Stimulated activated CD8-positive, alpha-beta memory T cell treated with anti-CD3 and anti-CD28 coated beads, Interleukin-2, amount 100 ng/mL, for 48 hours (primary cell): ENCODE measurements at places on chromosomes 1 and 21.

DNA sequence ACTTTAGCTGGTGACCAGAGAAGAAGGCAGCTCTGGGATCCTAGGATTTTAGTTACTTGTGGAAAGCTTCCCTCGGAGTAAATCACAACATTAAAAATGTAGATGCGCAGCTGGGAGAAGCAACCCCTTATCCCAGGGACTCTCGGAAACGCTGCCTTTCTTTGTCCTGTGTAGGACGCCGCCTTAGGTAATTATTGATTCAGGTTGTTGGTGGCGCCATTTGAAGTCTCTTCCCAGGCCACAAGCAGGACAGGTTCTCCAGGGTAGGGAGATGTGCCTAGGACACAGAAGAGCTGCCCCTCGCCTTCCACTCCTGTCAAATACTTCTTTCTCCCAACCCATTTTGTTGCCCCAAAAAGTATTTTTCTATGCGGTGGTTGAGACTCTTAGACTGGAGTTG lies 10.3 kb downstream of the SLC37A1 start:
- DNase-seq = no peak

DNA sequence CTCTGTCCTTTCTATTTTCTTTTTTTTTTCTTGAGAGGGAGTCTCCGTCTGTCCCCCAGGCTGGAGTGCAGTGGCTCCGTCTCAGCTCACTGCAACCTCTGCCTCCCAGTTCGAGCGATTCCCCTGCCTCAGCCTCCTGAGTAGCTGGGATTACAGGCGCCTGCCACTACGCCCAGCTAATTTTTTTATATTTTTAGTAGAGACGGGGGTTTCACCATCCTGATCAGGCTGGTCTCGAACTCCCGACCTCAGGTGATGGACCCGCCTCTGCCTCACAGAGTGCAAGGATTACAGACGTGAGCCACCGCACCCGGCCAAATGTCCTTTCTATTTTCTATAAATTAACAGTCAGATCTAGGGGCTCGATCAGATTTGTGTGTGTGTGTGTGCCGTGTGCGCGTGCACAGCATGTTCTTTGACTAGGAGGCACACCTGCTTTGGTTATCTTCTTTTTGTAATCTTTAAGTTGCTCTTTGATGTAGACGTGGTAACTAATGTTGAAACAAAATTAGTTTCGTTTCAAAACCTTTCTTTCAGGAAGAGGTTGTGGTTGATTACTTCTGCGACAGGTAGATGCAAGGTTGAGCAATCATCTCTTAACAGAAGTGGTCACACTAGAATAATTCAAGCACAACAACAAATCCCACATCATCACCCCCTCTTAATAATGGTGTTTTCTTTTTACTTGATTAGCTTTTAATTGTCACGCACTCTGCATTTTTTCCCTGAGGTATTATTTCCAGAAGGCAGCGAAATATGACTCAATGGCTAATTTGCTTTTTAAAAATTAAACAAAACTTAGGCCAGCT lies 779 bp upstream of the DEGS1 start:
- DNase-seq = peak; percentile 39

- no peak for DNase-seq
Observed at GRCh38 chr1:65420590-65421350, at the start of the genes LEPR and LEPROT. LEPR (plus strand) TSS chr1:65420668; CDS start chr1:65565566, 144,898 bp downstream. LEPROT (plus strand) TSS chr1:65420668; CDS start chr1:65420725, 57 bp downstream.

GRCh38 chr1:90705956-90706355 lies 11.1 kb downstream of the BARHL2 start:
- no peak for DNase-seq

- DNase-seq = no peak
Observed at GRCh38 chr1:204545881-204546280, 29.7 kb downstream of the MDM4 start.

DNA sequence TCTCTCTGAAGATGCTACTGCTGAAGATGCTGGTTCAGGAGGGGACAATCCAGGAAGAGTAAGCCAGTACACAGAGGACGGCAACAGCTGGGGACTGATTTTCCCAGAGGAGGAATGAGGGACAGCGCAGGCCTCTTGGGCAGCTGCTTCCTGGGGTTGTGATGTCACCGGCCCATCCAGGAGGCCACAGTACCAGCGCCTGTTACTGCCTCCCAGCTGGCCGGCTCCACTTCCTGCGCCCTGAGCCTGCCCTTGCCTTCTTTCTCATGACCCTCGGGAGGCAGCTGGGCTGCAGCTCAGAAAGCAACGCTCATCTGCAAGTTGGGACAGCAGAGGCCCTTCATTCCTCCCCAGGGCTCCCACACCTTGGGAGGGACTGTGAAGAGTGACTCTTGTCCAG lies 21.9 kb upstream of the ID3 start:
- no peak for DNase-seq
